ENCODE measurements at places on chromosomes 2 and 18. TPM values are rescaled to one million over a fixed set of nuclear protein-coding genes. Genes with fewer than 3 reads are reported as not detected.

GRCh38 chr2:225995796-225996461 lies 596.4 kb downstream of the NYAP2 start:
- DNase-seq, result no peak

DNA sequence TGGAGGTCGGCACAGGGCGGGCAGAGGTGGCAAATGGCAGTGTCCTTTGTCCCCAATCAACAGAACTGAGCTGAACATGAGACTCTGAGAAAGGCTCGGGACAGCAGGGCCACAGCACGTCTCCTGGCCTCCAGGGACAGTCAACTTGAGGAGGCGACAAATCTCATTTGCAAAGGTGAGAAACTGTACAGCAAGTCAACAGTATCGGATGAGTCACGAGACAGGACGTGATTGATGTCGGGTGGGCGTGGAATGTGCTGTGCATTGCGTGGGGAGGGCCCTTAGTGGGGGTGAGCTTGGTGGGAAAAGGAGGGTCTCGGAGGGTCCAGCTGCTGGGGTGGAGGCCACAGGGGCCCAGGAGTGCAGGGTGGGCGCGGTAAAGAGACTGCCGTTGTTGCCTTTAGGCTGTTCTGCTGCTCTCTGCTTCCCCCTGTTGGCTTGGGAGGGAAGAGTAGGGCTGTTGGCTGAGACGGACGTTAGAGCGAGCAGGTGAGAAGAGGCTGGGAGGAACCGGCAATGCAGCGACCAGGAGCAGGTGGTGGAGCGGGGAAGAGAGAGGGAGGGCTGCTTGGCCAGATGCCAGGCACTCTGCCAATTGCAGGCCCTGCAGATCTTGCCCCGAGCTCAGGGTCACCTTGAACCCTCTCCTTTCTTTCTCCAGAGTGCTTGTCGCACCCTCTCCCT lies 164.3 kb downstream of the BCL2 start:
- DNase-seq, result peak; percentile 71

DNA sequence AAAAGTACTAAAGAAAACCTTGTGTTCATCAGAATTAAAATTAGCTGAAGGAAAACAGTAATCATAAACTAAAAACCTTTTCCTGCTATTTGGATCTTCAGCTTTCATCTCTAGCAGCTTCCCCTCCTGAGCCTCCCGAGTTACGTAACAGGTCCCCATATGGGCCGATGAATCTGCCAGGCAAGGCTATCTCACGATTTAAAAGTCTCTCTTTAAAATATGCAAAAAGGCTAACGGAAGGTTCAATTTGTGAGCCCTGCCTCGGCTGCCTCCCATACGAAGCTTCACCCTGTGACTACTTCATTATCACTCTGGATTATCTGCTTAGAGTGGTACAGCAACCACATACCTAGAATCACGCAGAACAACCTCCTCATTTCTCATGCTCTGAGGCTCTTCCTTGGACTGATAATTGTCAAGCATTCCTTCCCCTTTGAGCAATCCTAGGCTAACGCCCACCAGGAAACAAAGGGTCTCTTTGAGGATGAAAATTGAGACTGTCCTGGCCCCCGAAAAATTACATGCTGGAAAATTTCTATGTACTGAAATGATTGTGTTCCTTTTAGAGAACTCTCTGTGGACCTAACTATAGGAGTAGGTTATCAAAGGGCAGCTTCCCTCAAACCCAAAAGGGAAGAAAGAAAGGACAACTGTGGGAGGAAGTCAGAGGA lies 147.4 kb downstream of the ZEB2 start:
- DNase-seq, result no peak

- DNase-seq, result peak; percentile 47
These were observed 142.7 kb upstream of the DOK6 start for GRCh38 chr18:69257861-69258458.

The MSTN gene
- not detected for polyA plus RNA-seq

The GAL3ST2 gene
- polyA plus RNA-seq, result not detected

GRCh38 chr2:12451726-12452125 lies 265.0 kb upstream of the TRIB2 start:
- DNase-seq, result no peak

DNA sequence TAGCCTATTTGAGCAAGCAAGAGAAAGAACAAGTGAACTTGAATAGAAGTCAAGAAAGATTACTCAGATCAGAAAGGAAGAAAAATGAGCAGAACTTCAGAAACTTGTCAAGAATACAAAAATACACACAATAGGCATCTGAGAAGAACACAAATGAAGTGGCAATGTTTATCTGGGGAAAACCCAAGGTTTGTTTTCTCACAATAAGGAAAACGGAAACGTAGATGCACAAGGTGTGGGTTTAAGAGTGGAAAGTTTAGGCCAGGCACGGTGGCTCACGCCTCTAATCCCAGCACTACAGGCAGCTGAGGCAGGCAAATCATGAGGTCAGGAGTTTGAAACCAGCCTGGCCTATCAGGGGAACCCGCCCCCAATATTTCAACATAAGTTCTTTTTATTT lies 159.5 kb upstream of the GYPC start:
- no peak for DNase-seq

DNA sequence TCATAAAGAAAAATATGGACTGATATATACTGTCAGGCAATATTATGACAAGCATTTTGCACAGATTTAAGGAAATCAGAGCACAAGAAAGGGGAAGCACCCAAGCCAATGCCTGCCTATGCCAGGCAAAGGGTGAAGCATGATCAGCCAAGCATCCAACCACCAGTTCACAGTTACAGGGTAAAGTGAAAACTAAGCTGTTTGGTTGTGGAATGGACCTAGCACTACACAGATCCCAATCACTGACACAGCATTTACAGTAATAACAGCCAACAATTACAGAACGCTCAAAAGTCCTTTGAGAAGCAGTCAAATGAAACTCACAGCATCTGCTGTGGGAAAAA lies 90.3 kb downstream of the SP3 start:
- DNase-seq, result no peak

- no peak for DNase-seq
These were observed 50.5 kb downstream of the GAREM1 start for GRCh38 chr18:32420084-32420750.

DNA sequence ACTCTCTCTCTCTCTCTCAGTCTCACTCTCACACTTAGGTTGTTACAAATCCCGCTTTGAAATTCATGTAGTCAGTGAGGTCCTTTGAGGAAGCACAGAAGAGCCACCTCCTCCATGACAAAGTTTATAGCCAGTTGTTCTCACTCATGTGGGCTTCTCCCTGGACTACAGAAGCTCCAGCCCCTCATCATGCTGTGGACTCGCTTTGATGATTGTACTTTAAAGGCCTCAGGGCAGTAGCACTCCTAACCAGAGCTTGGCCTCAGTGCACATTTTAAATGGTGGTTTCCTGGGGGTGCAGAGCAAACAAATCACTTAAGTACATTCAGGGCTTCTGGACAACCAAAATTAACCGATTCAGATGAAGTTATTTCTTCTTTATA lies 115.7 kb downstream of the MTCL1 start:
- no peak for DNase-seq

GRCh38 chr2:207630491-207630890 lies 5.3 kb upstream of the METTL21A start:
- no peak for DNase-seq

The VWA3B gene
- polyA plus RNA-seq, result not detected

- no peak for DNase-seq
These were observed 22.6 kb downstream of the POMC start for GRCh38 chr2:25145803-25146202.

GRCh38 chr18:58484989-58485981 lies 143.6 kb downstream of the ALPK2 start:
- DNase-seq, result peak; percentile 49

The COL4A4 gene
- 0.79 TPM for polyA plus RNA-seq

DNA sequence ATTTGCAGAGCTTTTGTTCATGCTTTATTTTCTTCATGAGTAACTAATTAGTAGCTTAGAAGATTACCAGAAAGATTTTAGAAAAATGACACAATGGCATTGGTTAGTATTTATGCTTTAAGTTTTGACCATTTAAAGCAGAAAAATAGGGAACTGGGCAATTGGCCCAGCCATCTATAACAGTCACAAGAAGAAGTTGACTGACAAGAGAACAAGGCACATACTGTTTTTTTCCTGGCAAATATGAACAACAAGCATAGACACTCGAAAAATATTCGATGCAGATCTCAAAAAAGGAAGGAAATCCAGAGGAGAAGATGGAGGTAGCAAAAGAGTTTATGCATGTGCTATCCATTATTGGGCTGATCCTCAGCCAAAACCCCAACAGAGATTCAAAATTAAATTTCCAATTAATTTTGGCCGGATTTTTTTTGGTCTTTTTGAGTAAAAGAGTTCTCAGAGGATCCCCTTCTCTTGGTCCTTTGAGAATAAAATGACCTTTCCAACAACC lies 200.8 kb upstream of the SLC35G4 start:
- no peak for DNase-seq

GRCh38 chr2:96092951-96093350 lies 23.4 kb downstream of the ADRA2B start:
- DNase-seq, result no peak

DNA sequence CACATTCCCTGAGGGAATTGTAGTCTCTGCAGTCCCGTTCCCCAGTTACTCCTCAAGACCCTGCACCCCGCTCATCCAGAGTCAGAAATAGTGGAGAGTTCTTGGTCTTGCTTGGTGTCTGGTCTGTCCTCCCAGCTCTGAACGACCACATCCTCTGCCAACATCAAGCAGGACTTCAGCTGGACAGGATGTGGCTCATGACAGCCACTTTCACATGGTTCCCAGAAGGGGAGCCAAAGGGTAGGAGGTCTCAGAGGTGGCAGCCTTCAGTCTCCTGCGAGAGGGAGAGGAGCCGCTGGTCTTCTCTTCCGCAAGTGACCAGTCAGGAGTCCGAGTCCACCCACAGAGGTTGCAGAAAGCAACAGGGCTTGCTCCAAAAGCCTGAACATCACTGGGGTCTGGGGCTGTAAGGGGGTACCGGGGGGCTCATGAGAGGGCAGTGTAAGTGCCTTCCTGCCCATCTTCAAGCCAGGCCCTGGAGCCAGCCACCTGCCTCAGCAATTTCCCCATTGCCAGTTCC lies 29.8 kb downstream of the B3GNT7 start:
- no peak for DNase-seq

- no peak for DNase-seq
These were observed 11.1 kb downstream of the RNF149 start for GRCh38 chr2:101297383-101297782.

The ANO7 gene
- polyA plus RNA-seq, result 3.0 TPM

DNA sequence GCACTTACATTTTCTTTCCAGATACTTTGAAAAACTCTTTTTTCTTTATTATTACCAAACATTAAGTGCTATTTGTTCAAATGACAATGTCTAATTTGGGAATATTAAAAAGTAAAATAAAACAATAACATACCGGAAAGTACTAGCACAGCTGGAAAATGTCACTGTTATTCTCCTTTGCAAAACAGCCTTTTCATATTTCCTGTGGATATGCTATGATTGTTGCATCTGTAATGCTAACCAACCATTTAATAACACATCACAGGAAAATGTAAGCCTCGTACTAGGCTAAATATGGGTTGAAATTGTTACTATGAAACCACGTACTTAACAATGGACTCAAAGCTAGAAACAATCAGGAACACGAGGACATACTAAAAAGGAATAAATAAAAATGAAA lies 298.1 kb downstream of the CBLN2 start:
- DNase-seq, result no peak

Data from hepatocyte (in vitro differentiated cells).